Lung microvascular endothelial cell (primary cell): ENCODE measurements at places on chromosomes 4 and X.

DNA sequence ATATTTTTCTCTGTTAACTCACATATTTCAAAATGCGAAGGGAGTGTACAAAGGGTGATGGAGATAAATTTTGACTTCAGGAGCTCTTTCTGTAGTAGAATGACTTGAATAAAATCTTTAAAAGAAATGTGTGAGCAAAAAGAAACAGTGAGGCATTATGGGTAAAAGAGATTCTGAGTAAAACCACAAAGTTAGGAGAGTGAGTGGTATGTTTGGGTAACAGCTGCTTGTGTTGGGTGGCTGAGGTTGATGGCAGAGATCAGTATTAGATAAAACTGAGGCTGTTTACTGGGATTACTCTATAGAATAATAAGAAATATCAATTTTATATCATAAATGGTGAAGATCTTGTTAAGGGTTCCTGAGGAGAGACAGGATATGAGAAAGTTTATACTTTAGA lies 434.2 kb upstream of the AMOT start:
- no peak for DNase-seq

DNA sequence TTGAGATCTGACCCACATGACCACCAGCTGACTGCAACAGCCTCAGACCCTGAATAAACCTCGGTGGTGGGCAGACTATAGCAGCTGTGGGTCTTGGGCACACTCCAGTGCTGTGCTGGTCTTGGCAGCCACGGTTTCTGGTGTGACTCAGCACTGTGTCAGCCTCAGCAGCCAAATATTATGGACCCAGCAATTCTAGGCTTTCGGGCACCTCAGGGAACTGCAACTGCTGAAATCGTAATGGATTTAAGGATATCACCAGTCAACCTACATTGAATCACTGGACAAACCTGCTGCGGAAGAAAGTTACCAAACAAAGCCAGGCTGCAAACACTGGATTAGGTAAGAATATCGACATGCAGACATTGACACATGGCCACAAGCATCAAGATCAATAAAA lies 10.5 kb upstream of the UBE2NL start:
- no peak for DNase-seq

- DNase-seq, result no peak
These were observed 308.2 kb upstream of the EMCN start for GRCh38 chr4:100826067-100826466.

DNA sequence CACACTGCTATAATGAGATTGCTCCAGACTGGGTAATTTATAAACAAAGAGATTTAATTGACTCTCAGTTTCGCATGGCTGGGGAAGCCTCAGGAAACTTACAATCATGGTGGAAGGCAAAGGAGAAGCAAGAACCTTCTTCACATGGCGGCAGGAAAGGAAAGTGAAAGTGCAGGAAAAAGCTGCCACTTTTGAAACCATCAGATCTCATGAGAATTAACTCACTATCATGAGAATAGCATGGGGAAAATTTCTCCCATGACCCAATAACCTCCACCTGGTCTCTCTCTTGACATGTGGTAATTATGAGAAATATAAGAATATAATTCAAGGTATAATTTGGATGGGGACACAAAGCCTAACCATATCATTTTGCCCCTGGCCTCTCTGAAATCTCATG lies 884.2 kb downstream of the GLUD2 start:
- no peak for DNase-seq

DNA sequence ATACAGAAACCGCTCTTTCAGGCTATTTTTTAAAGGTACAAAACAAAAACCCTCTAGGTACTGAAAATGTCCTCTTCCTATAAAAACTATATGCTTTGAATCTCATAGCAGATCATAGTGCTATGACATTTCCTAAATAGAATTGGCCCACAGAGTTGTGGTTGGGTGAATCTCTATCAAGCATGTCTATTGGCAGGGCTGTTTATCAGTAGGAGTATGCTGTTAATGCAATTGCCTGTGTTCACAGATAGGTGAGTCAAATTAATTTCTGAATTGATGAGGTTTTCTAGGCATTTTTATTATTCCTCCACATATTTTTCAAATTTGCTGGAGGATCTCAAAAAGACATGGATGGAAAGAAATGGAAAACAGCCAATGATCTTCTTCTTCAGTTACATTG lies 73.9 kb downstream of the QRFPR start:
- no peak for DNase-seq

DNA sequence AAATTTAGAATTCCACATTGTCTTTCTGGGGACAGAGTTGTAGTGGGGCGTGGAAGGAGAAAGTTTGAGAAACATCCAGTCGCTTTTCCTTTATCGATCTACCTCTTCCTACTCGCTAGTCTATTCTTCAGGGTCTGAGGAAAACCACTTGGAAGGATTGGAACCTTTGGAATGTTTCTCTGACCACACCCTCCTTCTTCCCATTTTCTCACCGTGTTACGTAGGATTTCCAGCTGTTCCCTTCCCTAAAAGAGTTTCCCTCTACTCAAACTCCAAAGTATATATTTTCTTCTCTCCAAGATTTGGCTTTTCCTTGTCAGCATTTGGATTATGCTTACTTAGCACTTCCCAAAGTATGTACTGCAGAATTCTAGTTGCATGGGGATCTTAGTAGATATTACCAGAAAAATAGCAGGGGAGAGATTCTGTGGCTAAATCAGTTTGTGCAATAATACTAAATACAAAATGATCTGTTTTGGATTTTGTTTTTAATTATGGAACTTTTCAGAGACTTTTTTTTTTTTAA lies 4.9 kb downstream of the ENPEP start:
- DNase-seq, result no peak

- peak; percentile 72 for DNase-seq
These were observed 62.8 kb downstream of the PPP3CA start for GRCh38 chr4:101284546-101284945.

DNA sequence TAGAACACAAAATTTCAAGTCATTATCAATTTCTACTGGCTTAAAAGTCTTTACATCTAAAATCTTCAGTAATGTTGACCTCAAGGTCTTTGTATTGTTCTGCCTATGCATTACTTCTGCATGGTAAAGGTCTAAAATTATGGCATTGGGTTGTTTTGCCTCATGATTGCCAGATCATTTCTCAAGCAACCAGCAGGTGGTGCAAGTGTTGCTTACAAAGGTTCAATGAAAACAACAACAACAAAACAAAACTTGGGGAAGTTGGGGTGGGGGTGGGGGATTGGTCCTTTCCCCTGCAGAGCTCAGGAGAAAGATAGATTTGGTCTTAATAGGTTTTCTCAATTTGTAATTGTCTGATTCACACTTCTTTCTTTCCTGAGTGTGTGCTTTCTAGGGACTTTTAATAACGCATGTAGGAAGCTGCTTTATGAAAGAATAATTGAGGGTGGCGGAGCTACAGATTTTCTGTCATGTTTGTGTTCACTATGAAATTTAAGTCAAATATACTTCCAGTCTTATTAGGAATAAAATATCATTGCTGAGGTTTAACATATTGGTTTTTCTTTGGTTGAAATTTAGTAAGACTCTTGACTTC lies 145.1 kb downstream of the COL4A5 start:
- DNase-seq, result peak; percentile 24

DNA sequence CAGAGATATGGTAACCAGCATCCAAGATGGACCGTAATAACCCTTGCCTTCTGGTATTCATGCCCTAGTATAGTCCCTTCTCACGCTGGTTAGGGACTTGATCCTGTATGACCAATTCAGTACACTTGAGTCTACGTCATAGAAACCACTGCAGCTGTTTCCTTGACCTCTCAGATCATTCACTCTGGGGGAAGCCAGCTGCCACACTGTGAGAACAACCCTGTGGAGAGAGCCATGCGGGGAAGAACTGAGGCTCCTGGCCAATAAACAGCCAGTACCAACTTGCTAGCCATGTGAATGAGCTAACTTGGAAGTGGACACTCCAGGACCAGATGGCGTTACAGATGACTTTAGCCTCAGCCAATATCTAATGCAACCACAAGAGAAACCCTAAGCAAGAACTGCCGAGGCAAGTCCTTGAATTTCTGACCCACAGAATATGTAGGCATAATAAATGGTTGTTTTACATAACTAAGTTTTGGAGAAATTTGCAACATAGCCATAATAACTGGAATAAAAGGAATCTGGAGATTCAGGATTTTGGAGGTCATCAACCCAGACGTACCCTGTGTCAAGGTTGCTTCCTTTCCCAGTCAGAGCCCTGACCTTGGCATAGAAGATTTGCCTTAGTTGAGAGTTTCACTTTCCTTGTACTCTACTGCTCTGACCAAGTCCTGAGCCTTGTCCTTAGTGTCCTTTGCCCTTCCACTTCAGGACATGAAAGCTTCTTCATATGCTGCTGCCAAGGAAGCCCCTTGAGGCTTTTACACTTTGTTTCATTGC lies 87.3 kb upstream of the ZNF81 start:
- DNase-seq, result peak; percentile 19

DNA sequence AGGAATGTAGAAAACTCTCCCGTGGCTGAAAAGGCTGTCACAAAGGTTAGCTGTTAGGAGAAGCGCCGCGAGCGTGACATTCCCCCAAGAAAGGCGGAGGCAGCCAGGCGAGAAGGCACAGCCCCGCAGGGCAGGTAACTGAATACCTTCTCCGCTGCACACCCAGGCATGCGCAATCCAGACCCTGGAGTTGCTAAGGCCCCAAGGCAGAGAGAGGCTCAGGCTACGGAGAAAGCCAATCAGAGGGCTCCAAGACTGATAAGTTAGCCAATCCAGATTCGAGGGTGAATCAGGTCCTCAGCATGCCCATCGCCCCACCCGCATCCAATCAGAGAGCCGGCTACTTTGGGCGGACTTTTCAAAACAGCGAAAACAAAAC lies 485 bp upstream of the CCNG2 start:
- DNase-seq, result peak; percentile 99

- DNase-seq, result no peak
These were observed 110.4 kb downstream of the UBE2K start for GRCh38 chr4:39808231-39808749.

- DNase-seq, result no peak
These were observed 129.8 kb downstream of the ATXN3L start for GRCh38 chrX:13190051-13190450.

- DNase-seq, result peak; percentile 78
These were observed 59.4 kb downstream of the POLR2B start for GRCh38 chr4:57037982-57038604.

- DNase-seq, result no peak
These were observed 50.4 kb downstream of the SHROOM3 start for GRCh38 chr4:76485450-76485849.

GRCh38 chr4:2786152-2786671 lies 6.7 kb upstream of the SH3BP2 start:
- DNase-seq, result no peak

DNA sequence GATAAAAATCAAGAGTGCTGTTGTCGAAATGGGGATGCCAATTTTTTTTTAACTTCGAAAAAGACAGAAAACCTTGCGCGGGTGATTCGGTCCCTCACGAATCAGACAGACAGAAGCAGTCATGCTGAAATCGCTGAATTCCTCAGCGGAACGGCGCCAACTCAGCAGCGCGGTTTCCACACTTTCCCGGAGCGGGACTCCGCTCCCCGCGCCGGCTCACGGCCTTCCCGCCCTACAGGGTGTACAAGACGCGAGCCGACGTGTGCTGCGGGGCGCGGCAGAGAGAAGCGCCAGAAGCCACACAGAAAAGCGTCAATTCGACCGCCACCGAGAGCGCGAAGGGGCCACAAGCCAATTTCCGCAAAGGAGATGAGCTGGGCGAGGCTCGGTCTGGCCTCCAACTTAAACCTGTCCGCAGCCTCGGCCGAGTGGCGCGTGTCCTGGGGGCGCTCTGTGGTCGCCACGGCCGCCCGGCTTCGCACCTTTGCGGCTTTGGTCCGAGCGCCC lies 1.3 kb downstream of the NEXMIF start:
- no peak for DNase-seq

DNA sequence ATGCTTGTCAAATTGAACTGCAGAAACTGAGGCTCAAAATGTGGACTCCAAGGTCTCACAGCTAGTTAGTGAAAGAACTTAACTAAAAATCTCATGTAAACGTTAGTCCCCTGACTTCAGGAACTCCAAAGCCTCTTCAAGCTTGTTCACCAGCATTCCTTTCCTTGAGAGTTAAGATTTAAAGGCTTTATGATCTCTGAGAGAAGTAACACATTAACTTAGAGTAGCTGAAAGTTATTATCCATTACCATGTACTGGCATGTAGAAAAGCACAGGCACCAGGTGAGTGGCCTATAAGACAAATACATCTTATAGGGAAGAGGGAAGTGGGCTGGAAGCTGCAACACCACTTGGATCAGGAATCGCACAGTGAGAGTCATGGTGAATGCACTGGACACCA lies 15.3 kb downstream of the PARM1 start:
- DNase-seq, result no peak

- no peak for DNase-seq
These were observed 230.0 kb upstream of the GPC4 start for GRCh38 chrX:133645256-133645655.

DNA sequence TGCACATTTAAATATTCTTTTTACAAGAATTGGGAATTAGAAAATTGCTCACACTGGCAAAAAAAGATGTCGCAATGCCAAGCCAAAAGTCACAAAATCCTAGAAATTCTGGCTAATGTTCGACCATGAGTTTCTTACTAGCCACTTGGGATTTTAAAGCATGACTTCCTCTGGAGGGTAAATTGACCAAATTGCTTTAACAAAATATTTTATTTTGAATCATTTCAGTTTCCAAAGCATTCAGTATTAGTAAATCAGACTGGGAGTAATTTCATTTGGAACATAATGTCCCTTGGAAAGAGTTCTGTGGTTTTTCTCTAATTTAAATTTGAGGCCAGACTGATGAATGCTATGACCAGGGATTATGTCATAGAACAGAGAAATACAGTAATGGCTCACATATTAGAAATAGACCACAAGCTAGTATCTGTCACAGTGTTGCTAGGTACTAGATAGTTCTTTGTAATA lies 7.6 kb upstream of the CXCL5 start:
- DNase-seq, result no peak

- peak; percentile 87 for DNase-seq
These were observed 652.1 kb downstream of the ANKRD50 start for GRCh38 chr4:124060261-124060918.

GRCh38 chrX:107477406-107477805 lies 28.0 kb downstream of the FRMPD3 start:
- DNase-seq, result no peak

DNA sequence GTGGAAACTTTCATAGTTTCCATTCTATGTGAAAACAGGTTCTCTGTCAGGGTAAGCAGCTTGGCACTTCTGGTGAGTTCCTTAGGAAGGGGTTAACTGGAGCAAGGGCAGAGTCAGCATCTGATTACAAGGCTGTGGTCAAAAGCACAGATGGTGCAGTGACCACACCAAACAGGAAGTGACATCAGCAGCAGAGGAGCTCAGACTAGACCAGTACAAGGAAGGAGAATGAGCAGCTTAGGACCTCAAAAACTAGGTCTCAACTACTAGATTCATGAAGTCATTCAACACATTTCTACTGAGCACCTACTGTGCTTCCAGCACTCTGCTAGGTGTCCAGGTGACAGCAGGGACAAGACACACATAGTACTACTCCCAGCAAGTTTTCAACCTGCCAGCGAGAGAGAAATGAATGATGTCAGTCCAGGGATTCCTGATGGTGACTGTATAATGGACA lies 130.2 kb downstream of the AMELX start:
- no peak for DNase-seq

GRCh38 chrX:72276478-72276953 lies 532 bp downstream of the RPS4X start:
- DNase-seq, result no peak

- no peak for DNase-seq
These were observed 22.1 kb upstream of the HSD17B10 start for GRCh38 chrX:53456254-53456653.
